Activated naive CD8-positive, alpha-beta T cell treated with anti-CD3 and anti-CD28 coated beads for 36 hours (primary cell): ENCODE measurements at places on chromosomes 6 and 20. TPM values are rescaled to one million over a fixed set of nuclear protein-coding genes. Genes with fewer than 3 reads are reported as not detected.

DNA sequence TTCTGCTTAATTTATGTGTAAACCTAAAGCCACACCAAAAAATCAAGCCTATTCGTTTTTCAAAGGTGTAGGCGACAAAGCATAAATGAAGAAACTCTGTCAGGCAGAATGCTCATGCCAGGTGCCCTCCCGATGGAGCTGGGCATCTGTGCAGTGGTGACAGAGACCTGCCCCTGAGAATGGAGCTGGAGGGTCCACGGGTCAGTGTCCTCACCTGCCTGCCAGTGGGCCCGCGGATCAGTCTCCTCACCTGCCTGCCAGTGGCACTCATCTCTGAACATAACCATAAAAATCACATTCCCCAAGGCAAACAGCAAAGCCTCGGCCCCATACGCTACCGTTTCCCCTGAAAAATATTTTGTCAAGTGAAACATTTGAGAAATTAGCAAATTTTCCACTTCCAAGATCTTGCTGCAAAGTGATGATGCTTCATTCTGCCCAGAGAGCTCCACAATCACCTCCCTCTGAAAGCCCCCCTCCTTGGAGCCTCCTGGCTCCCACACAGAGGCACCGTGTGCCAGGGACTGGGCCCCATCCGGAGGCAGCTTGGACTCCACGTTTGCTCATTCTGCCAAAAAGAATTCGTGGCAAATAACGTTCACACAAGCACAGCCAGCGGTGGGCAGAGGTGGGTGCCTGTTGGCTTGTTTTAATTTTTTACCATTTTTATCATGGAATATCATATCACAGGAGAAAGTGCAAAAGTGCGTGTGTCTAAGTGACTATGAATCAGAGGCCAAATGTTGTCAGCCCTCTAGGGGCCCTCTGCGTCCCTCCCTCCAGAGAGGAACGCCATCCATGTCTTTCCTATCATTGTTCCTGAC is 88.8 kb downstream of the YTHDF1 start:
- DNase-seq, result no peak

DNA sequence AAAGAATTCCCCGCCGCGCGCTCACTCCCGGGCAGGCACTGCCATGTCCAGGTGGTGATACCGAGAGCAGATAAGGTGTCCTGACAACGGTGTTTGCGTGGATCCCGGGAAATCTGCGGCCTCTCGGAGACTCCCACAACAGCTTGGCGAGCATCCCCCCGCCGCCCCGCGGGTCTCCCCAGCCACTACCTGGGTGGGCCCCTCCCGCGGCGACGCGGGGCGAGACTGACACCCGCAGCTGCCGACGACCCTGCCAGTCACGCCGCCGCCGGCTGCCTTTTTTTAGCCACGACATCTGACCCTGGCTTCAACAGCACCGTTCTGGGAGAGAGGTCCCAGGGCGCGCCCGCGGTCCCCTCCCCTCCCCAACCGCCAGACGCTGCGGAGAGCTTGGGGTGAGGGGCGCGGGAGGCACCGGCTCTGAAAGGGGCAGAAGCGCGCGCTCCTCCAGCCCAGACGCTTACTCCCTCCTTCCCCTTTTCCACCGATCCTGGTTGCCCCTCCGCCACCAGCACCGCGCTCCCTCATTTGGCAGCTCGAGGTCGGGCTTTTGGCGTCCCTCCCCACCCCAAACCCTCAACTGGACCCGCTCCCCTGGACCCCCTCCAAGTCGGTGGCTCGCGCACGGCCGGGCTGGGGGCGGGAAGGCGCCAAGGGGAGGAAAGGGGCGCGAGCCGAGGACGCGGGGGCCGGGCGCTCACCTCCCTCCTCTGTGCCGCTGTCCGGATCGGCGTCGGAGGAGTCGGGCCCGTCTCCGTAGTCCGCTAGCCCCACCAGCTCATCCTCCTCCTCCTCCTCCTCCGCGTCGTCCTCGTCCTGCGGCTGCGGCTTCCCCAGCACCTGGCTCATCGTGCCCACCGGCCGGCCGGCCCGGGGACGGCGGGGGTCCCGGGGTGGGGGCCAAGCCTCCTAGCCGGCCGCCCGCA is 665 bp downstream of the RRAGD start:
- DNase-seq, result peak; percentile 45

DNA sequence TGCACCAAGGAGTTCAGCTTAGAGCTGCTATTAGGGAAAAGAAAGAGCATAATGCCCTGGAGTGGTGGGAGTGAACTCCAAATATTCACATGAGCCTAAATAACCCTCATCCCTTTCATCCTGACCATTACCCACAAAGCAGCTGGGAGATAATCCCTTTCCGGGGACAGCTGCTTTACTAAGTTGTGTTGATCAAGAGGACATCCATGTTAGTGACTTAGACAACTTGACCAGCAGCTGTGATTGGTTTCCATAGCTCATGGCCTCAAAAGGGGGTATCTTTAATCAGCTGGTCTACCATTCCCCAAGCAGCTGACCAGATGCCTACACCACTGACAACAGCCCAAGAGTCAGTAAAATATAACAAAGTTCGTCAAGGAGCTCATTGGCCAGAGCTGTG is 75.8 kb upstream of the LY86 start:
- no peak for DNase-seq

DNA sequence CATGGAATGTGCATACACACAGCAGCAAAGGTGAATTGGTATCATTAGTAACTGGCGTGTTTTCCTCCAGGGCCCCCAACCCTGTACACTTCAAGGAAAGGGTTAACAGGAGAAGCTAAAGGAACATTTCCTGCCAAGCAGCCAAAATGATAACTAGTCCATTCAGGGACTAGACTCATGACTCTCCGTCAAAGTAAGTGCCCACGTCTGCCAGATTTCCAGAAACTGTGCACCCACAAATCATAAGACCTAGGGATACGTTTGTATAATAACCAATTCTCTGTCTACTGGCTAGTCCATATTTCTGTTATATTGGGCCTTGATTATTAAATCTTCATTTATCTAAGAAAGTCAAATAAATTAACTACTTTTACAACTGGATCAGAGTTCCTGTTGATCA is 76.0 kb upstream of the NHSL1 start:
- no peak for DNase-seq

The GPX5 gene
- total RNA-seq, result not detected

The RSPH3 gene
- total RNA-seq, result 4.0 TPM

The KIF13A gene
- total RNA-seq, result not detected

The PNLDC1 gene
- total RNA-seq, result 0.31 TPM

The EFCAB8 gene
- total RNA-seq, result 0.27 TPM
